ENCODE measurements at places on chromosomes 7 and 10.

GRCh38 chr10:102033787-102034186 is 22.2 kb downstream of the ARMH3 start:
- H3K27me3 ChIP-seq = no peaks in the 10 kb centered on the region
- peaks cover 21% of the 10 kb centered on the region for H3K36me3 ChIP-seq
- H3K4me3 ChIP-seq = no peak overlapping the region
- H3K27ac ChIP-seq = no peak overlapping the region
- no peak for DNase-seq

- no peak overlapping the region for H3K4me3 ChIP-seq
- no peak overlapping the region for H3K27ac ChIP-seq
- DNase-seq = no peak
- H3K4me1 ChIP-seq = no peaks in the 10 kb centered on the region
- H3K36me3 ChIP-seq = no peaks in the 10 kb centered on the region
- H3K27me3 ChIP-seq = no peaks in the 10 kb centered on the region
Measured at GRCh38 chr7:81162771-81163525, 244.1 kb upstream of the SEMA3C start.

GRCh38 chr10:47396311-47396717 is 12.2 kb upstream of the ZNF488 start:
- no peak overlapping the region for H3K4me3 ChIP-seq
- DNase-seq = no peak
- H3K36me3 ChIP-seq = no peaks in the 10 kb centered on the region
- H3K27ac ChIP-seq = no peak overlapping the region
- H3K27me3 ChIP-seq = no peaks in the 10 kb centered on the region

DNA sequence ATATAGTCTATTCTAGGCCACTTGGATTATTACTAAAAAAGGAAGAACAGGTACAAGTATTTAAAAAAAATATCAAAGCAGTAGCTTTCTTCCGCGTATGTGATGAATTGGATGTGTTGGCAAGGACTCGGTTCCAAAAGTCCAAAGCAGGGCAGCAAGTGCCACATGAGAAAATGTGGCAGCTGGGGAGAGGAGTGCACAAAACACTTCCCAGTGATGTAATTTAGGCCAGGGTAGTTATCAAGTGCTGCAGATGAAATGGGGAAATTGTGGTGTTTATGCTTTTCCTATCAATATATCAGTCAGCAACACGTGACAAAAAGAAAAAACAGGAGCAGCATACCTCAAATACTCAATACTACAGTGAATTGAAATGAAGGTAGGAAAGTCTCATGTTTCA is 7.0 kb downstream of the RHOBTB1 start:
- peaks cover 5% of the 10 kb centered on the region for H3K36me3 ChIP-seq
- H3K4me1 ChIP-seq = no peaks in the 10 kb centered on the region
- no peaks in the 10 kb centered on the region for H3K27me3 ChIP-seq
- H3K27ac ChIP-seq = no peak overlapping the region
- no peak overlapping the region for H3K4me3 ChIP-seq
- DNase-seq = no peak

DNA sequence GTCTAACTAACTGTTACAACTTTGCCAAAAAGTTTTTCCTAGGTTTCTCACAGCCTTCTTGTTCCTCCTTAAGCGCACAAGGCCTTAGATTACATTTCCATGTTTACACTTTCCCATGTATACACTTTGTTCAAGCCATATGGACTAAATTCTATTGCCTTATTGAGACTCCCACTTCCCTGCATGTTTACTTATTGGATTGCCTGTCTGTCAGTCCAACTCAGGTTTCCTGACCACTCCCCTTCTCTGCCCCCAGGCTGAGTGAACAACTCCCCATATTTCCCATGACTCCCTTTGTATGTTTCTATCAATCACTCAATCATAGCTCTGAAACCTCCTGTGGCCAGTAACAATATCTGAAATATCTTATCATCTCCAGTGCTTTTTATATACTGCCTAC is 43.0 kb downstream of the SLC25A40 start:
- no peaks in the 10 kb centered on the region for H3K4me1 ChIP-seq
- H3K4me3 ChIP-seq = no peak overlapping the region
- peak; percentile 7 for DNase-seq

- DNase-seq = peak; percentile 71
- H3K27me3 ChIP-seq = no peaks in the 10 kb centered on the region
- H3K27ac ChIP-seq = peak overlapping the region; percentile 92
- H3K4me1 ChIP-seq = peaks cover 14% of the 10 kb centered on the region
Measured at GRCh38 chr10:102815790-102816549, 21.2 kb downstream of the CYP17A1 start.

- no peaks in the 10 kb centered on the region for H3K4me1 ChIP-seq
- H3K36me3 ChIP-seq = no peaks in the 10 kb centered on the region
- no peak overlapping the region for H3K27ac ChIP-seq
- no peak for DNase-seq
Measured at GRCh38 chr7:116696707-116697106, 24.7 kb downstream of the MET start.

DNA sequence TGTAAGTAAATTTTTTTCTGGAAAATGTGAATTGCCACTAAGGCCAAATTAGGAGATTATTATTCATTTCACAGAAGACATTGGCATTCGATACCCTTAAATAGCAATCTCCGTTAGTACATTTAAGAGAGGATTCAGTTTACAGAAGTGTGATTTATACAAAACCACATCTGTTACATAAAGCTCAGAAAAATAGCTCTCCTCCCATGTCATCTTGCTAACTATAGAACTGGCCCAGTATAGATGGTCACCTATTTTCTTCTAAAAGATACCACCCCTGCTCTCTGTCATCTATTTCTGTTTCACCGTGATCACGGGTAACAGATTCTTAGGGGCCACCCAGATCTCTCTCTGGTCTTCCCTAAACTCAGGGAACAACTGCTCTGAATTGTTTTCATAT is 119.1 kb downstream of the HIP1 start:
- DNase-seq = no peak
- no peak overlapping the region for H3K27ac ChIP-seq
- no peaks in the 10 kb centered on the region for H3K4me1 ChIP-seq
- no peaks in the 10 kb centered on the region for H3K27me3 ChIP-seq
- H3K4me3 ChIP-seq = no peak overlapping the region
- H3K36me3 ChIP-seq = no peaks in the 10 kb centered on the region

GRCh38 chr10:129274748-129275474 is 192.1 kb upstream of the MGMT start:
- no peak overlapping the region for H3K27ac ChIP-seq
- no peaks in the 10 kb centered on the region for H3K36me3 ChIP-seq
- DNase-seq = no peak
- no peaks in the 10 kb centered on the region for H3K4me1 ChIP-seq
- H3K4me3 ChIP-seq = no peak overlapping the region
- no peaks in the 10 kb centered on the region for H3K27me3 ChIP-seq

- H3K27ac ChIP-seq = no peak overlapping the region
- DNase-seq = no peak
- no peaks in the 10 kb centered on the region for H3K27me3 ChIP-seq
- peaks cover 1% of the 10 kb centered on the region for H3K4me1 ChIP-seq
- H3K4me3 ChIP-seq = no peak overlapping the region
Measured at GRCh38 chr7:116986611-116987565, 33.6 kb downstream of the ST7 start.

DNA sequence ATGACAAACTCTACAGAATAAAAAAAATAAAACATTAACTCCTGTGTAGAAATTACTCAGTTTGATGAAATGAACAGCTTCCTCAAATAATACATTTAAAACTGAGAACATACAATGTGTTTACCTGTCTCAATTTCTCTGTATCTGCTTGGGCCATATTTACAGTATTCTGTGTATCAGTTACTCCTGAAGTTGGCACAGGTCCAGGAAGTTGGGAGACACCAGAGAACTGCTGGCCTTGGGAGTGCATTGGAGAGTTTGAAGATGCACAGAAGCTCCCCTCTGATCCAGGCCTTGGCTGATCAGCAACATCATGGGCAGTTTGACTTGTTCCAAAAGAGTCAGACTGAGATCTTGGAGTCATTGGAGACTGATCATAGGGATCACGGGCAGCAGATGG is 155.1 kb downstream of the GALNT11 start:
- no peaks in the 10 kb centered on the region for H3K4me1 ChIP-seq
- DNase-seq = no peak
- no peak overlapping the region for H3K4me3 ChIP-seq
- H3K27me3 ChIP-seq = no peaks in the 10 kb centered on the region
- H3K36me3 ChIP-seq = peaks cover 51% of the 10 kb centered on the region

DNA sequence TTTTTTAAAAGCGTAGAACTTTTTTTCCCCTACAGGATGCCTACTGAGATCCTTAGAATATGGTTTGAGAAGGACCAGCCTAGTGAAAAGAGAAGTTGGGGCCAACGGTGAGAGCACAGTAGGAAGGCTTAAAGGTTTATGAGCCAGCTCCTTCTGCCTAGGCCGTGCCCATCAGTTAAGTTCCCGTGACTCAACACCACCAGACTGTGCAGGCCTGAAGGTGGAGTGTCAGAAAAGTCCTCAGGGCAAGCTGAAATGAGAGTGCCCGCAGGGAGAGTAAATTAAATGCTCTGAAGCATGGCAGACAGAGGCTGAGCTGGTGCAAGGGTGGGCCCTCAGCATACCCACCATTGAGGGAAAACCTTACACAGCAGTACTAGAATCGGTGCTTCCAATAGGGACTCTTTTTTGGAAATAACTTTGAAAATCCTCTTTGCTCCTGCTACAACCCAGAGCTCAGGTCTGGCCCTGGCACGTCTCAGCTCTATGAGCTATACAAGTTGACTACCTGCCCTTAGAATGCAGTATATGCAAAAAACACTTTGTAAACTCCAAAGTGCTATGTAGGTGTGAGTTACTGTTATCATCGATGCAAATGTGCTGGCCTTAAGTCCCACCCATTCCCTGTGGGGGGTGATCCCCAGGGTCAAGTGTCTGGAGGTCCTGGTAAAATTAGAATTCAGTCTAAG is 15.2 kb upstream of the C10orf67 start:
- no peaks in the 10 kb centered on the region for H3K27me3 ChIP-seq
- H3K4me3 ChIP-seq = no peak overlapping the region
- DNase-seq = no peak
- no peaks in the 10 kb centered on the region for H3K4me1 ChIP-seq
- H3K27ac ChIP-seq = no peak overlapping the region
- no peaks in the 10 kb centered on the region for H3K36me3 ChIP-seq

DNA sequence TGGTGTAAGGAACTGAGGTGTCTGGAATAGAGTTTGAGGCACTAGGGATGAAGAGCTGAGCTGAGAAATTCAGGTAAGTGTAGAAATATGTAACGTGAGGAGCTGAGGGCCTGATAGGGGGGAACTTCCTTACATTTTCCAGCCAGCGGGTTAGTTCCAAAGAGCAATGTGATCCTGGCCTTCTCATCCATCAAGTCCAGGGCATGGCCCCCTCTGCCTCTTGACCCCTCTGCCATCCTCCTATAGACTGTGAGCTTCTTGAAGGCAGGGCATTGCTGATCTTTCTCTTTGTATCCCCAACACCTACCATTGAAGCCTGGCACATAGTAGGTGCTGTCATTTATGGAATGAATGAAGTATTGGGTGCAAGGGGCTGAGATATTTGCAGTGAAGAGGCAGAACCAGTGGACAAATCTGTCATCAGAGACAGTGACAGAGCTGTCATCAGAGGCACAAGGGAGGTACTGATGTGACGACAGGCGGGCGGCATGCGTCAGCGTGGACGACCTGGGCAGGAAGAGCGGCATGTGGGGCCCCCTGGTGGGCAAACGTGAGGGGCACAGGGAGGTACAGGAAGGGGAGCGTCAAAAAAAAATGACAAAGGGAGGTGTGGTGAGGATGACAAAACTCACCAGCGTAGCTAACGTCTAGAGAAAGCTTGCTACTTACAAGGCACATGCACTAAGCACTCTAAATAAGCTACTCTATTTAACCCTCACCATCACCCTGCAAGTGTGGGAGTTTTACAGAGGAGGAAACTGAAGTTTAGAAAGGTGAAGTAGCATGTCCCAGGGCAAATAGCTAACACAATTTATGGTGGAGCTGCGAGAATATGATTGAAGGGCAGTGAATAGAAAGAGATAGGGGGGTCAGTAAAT is 5.2 kb upstream of the CAMK2G start:
- no peaks in the 10 kb centered on the region for H3K27me3 ChIP-seq
- H3K4me3 ChIP-seq = no peak overlapping the region
- DNase-seq = peak; percentile 83
- H3K36me3 ChIP-seq = no peaks in the 10 kb centered on the region
- no peak overlapping the region for H3K27ac ChIP-seq

DNA sequence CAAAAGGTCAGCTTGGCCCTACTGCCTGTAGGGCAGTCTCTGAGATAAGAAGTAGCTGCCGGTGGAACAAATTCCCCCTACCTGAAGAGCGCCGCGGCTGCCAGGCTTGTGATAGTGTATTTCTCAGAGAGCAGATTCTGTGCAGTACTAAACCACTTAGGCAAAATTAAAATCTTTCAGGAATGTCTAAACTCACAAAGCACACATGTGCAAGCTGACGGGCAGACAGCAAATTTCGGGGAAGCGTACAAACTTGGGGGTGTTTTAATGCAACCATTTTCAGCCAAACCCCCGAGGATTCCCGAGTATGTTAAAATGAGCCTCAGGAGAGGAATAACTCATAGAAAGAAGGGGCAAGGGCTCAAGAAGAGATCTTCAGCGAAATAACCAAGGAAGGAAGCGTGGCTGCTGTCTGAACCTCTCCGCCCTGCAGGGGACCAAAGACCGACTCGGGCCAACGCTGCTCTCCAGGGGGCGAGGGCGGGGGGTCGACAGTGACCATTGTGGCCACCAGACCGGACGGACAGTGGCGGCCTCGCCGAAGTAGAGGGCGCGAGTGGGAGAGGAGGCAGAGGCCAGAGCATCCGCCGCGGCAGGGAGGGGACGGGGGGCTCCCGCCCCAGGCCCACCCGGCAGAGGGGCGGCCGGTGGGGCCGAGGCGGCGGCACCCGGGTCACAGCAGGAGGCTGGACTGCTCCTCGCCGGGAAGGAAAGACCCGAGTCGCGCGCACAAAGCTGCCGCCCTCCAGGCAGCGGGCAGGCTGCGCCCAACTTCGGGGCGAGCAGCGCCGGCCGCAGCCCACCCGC is 819 bp downstream of the HYCC1 start:
- peak; percentile 57 for DNase-seq
- peak overlapping the region; percentile 82 for H3K4me3 ChIP-seq
- H3K4me1 ChIP-seq = no peaks in the 10 kb centered on the region

DNA sequence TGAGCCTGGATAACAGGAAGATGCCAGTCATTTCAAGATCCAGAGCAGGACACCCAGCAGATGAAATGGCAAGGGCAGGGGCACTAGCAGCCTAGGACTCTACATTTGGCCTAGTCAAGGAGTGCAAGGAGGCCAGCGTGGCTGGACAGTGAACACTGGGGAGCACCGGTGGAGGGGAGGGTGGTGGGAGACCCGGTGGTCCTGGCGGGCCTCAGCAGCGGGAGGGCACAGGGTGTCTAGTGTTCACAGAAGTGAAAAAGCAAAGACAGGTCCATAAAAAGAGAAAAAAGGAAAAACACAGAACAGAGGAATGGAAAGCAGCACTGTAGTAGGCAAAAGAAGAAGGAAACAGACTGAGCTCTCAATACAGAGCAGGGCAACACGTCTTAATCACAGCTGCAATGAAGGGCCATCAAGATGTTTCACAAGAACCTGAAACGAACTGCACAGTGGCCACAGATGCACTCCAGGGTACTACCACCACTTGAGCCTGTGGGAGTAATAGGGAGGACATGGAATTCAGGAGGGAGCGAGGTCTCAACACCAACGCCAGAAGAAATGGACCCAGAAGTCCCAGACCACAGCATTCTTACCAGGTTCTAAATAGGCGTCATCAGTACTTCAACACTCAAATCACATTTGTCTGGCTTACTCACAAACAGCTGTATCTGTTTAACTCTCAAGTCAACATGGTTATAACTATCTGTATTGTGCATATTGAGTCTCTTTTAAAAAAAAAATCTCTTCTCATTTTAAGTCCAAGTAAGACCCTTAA is 573.7 kb downstream of the PARD3 start:
- no peak overlapping the region for H3K4me3 ChIP-seq
- H3K27ac ChIP-seq = no peak overlapping the region
- DNase-seq = no peak
- no peaks in the 10 kb centered on the region for H3K36me3 ChIP-seq
- no peaks in the 10 kb centered on the region for H3K27me3 ChIP-seq
